ENCODE measurements at places on chromosomes 3 and 15. TPM values are rescaled to one million over a fixed set of nuclear protein-coding genes. Genes with fewer than 3 reads are reported as not detected.

Gene DNAJB8
- not detected for total RNA-seq

Gene XCR1
- 0.64 TPM for total RNA-seq

Gene TICRR
- total RNA-seq = 1.3 TPM

Gene ALPK3
- total RNA-seq = 1.1 TPM

Gene BFSP2
- total RNA-seq = not detected

GRCh38 chr3:23435904-23436303, 232.8 kb downstream of the UBE2E2 start:
- no peak for DNase-seq

- no peak for DNase-seq
These were observed 353.0 kb downstream of the PLOD2 start for GRCh38 chr3:145807990-145808389.

DNA sequence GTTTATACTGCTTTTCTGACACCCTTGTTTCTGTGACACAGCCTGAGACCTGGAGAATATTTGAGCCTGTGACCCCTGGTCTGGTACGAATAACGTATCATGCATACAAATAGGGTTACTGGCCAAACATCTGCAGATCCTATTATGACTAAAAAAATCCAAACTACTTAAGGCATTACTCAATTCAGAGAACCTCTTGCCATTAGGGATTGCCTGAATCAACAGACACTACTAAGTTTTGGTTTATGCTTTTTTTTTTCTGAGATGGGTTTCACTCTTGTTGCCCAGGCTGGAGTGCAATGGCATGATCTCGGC, 35.4 kb downstream of the OSBPL10 start:
- no peak for DNase-seq

- DNase-seq = no peak
These were observed 252.1 kb downstream of the EPHA6 start for GRCh38 chr3:97066531-97066930.

DNA sequence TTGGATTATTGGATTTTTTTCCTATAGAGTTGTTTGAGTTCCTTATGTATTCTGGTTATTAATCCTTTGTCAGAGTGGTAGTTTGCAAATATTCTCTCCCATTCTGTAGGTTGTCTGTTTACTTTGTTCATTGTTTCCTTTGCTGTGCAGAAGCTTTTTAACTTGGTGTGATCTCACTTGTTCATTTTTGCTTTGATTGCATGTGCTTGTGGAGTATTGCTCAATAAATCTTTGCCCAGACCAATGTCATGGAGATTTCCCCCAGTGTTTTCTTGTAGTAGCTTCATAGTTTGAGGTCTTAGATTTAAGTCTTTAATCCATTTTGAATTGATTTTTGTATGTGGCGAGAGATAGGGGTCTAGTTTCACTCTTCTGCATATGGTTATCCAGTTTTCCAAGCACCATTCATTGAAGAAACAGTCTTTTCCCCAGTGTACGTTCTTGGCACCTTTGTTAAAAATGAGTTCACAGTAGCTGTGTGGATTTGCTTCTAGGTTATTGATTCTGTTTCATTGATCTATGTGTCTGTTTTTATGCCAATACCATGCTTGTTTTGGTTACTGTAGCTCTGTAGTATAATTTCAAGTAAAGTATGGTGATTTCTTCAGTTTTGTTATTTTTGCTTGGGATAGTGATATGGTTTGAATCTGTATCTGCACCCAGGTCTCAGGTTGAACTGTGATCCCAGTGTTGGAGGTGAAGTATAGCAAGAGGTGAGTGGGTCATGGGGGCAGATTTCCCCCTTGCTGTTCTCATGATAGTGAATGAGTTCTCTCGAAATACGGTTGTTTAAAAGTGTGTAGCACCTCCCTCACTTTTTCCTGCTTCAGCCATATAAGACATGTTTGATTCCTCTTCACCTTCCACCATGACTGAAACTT, 46.1 kb upstream of the TNFSF10 start:
- no peak for DNase-seq

DNA sequence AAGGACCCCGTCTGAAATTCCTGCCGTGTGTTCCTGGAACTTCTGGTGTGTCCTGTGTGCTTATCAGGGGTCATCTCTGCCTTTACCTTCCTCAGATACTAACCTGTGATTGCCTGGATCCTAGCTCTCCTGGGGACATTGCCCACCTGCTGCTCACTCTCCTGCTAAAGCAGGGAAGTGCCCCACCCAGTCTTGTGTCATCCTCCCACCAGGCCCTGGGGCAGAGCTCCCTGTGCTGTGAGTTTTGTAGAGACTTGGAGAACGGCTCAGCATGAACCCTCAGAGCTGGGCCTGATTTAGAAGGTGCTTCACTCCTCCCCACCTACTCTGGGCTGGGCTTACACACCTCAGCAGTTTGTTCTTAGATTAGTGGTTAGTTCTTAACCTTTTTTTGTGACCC, 3.8 kb upstream of the TMEM44 start:
- no peak for DNase-seq

- no peak for DNase-seq
These were observed 49.4 kb downstream of the SYNM start for GRCh38 chr15:99154271-99154670.

Data from left colon (tissue), 2 donors.